ENCODE measurements at places on chromosomes 3 and 15.
A peak's percentile ranks its signal among the peaks of the same experiment; 100 is the strongest.

DNA sequence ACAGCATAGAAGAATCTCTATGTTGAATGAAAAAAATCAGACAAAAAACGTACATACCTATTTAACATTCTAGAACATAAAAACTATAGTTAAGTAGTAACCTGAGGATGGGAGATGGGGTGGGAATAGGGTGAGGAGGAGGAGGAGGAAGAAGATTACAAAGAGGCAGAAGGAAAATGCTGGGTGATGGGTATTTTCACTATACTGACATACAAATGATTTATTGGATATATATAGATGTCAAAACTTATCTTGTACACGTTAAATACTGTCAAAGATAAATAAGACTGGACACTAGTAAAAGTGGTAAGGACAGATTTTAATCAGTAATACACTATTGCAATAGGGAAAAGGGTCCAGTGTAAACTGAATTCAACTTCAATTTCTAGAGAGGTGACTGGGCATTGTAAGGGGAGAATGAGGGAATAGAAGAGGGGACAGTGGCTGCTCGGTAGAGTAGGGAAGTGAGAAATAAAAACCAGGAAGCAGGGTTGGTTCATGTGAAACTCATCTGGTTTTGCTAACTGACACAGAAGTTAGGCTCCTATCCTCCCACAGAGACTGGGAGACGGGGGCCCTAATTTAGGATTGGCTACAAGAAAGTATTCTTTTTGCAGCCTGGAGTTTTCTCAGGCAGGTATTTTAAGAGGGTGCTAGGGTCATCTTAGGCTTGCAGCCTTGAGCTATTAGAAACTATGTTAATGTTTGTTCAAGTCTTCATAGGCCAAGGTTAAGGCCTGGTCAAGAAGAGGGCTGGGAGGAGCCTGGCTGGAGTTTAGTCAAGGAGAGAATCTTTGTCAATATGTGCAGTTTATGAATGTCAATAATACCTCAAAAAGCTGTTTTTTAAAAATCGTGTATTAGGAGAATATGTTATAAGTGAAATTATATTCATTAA is 15.0 kb upstream of the C15orf61 start:
- no peaks in the 10 kb centered on the region for H3K4me1 ChIP-seq
- no peak overlapping the region for H3K27ac ChIP-seq
- H3K27me3 ChIP-seq = no peaks in the 10 kb centered on the region
- no peak for DNase-seq

DNA sequence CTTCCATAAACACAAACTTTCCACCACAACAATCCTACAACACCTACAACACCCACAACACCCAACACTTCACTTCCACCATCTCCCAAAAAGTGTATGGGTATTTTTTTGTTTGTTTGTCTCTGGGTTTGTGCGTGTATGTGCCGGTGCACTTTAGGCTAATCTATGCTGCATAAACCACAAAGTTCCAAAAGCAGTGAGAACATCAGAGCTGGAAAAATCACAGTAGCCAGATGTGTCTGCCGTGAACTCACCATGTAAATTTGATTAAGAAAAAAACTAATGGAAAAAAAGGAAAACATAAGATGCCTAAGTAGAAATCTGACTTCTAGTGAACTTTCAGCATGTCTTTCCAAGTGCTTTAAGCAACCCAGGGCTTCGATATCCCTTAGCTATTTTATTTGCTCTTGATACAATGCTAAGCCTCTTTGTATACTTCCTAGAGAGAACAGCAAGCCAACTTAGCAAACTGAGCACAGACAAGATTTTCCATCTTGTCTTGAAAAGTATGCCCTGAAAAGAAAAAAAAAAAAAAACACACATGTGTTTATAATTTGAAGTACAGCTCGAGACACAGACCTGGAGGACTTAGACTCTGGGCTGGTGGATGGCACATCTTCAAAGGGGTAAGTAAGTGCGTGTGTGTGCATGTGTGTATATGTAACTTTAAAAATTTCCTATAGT is 91.4 kb downstream of the WWTR1 start:
- no peaks in the 10 kb centered on the region for H3K36me3 ChIP-seq
- H3K4me3 ChIP-seq = no peak overlapping the region
- DNase-seq = no peak
- H3K4me1 ChIP-seq = no peaks in the 10 kb centered on the region
- no peak overlapping the region for H3K27ac ChIP-seq
- H3K27me3 ChIP-seq = no peaks in the 10 kb centered on the region

- no peaks in the 10 kb centered on the region for H3K27me3 ChIP-seq
- no peaks in the 10 kb centered on the region for H3K4me1 ChIP-seq
- H3K36me3 ChIP-seq = no peaks in the 10 kb centered on the region
- no peak overlapping the region for H3K27ac ChIP-seq
These were observed 514.9 kb upstream of the PROK2 start for GRCh38 chr3:72299823-72300222.

GRCh38 chr15:92579931-92580470 is 75.6 kb downstream of the FAM174B start:
- DNase-seq = no peak
- H3K4me1 ChIP-seq = no peaks in the 10 kb centered on the region
- no peak overlapping the region for H3K4me3 ChIP-seq
- no peaks in the 10 kb centered on the region for H3K36me3 ChIP-seq

DNA sequence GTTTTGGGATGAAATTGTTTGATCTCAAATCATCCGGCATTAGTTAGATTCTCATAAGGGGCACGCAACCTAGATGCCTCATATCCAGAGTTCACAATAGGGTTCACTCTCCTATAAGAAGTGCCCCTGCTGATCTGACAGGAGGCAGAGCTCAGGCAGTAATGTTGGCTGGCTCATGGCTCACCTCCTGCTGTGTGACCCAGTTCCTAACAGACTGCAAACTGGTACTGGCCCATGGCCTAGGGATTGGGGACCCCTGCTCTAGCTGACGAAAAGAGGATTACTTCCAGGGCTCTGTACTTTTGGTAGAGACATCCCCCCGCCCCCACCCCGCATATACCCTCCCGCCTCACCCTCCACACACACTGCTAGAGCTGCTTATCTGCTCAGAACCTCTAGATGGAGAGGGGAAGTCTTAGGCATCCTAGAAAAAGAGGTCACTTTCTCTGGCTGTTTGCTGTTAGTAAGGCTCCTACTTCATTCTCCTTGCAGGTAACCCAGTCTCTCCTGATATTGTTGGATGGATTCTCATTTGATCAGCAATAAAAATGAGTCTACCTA is 923.1 kb downstream of the CADM2 start:
- H3K4me3 ChIP-seq = no peak overlapping the region
- H3K4me1 ChIP-seq = no peaks in the 10 kb centered on the region
- H3K36me3 ChIP-seq = no peaks in the 10 kb centered on the region
- no peak overlapping the region for H3K27ac ChIP-seq
- DNase-seq = no peak
- H3K27me3 ChIP-seq = no peaks in the 10 kb centered on the region

- H3K4me3 ChIP-seq = no peak overlapping the region
- H3K4me1 ChIP-seq = no peaks in the 10 kb centered on the region
- no peak overlapping the region for H3K27ac ChIP-seq
These were observed 377.1 kb upstream of the TPM1 start for GRCh38 chr15:62665449-62665848.

- H3K4me1 ChIP-seq = no peaks in the 10 kb centered on the region
- no peak overlapping the region for H3K27ac ChIP-seq
- no peaks in the 10 kb centered on the region for H3K36me3 ChIP-seq
- H3K27me3 ChIP-seq = no peaks in the 10 kb centered on the region
- DNase-seq = no peak
These were observed 65.4 kb downstream of the SERP1 start for GRCh38 chr3:150480877-150481276.

- no peaks in the 10 kb centered on the region for H3K4me1 ChIP-seq
- H3K27me3 ChIP-seq = no peaks in the 10 kb centered on the region
- no peak overlapping the region for H3K27ac ChIP-seq
- no peak overlapping the region for H3K4me3 ChIP-seq
- no peak for DNase-seq
These were observed 280.3 kb upstream of the MME start for GRCh38 chr3:154799800-154800199.

GRCh38 chr3:30292192-30292893 is 314.1 kb upstream of the TGFBR2 start:
- no peaks in the 10 kb centered on the region for H3K27me3 ChIP-seq
- H3K4me1 ChIP-seq = peaks cover 9% of the 10 kb centered on the region
- no peak overlapping the region for H3K27ac ChIP-seq
- no peak overlapping the region for H3K4me3 ChIP-seq
- no peak for DNase-seq

DNA sequence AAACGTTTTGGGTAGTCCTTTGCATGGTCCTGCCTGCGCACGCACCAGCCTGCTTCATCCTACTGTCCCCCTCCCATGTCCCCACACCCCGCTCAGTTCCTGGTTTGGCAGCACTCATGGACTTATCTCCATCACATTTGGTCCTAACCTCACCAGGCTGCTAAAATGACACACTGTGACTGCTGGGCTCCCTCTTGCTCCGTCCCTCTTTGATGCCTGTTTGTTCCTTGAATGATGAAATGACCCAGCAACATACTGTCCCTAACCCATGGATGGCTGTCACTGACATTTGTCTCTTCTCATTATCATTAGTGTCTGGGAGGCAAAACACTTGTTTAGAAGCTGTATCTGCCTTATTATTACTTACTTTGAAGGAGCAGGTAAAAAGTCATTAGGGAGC is 80.5 kb downstream of the CHDH start:
- peaks cover 10% of the 10 kb centered on the region for H3K4me1 ChIP-seq
- no peaks in the 10 kb centered on the region for H3K27me3 ChIP-seq
- no peak overlapping the region for H3K27ac ChIP-seq
- no peak for DNase-seq
- H3K36me3 ChIP-seq = no peaks in the 10 kb centered on the region

DNA sequence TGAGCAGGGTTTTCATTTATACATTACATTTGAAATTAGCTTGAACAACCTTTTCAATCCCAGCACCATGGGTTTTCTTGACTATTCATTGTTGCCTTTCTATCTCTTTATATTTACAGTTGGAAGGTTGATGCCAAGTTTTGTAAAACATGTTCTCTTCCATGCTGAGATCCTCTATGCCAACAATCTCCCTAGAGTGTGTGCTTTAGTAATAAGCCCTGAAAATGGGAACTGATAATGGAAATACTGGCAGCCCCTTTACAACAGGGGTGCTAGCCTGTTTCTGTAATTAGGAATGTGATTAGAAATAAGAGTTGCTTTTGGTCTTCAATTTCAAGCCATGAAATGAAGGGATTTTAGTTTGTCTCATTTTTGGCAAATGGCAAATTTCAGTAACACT is 239.9 kb upstream of the NAALADL2 start:
- no peak for DNase-seq
- no peaks in the 10 kb centered on the region for H3K4me1 ChIP-seq
- H3K27me3 ChIP-seq = no peaks in the 10 kb centered on the region
- no peak overlapping the region for H3K27ac ChIP-seq
- no peaks in the 10 kb centered on the region for H3K36me3 ChIP-seq
- H3K4me3 ChIP-seq = no peak overlapping the region

- no peaks in the 10 kb centered on the region for H3K36me3 ChIP-seq
- DNase-seq = no peak
- H3K4me1 ChIP-seq = peaks cover 17% of the 10 kb centered on the region
- no peak overlapping the region for H3K4me3 ChIP-seq
- H3K27ac ChIP-seq = no peak overlapping the region
These were observed 72.1 kb downstream of the TLE3 start for GRCh38 chr15:70025413-70026296.

DNA sequence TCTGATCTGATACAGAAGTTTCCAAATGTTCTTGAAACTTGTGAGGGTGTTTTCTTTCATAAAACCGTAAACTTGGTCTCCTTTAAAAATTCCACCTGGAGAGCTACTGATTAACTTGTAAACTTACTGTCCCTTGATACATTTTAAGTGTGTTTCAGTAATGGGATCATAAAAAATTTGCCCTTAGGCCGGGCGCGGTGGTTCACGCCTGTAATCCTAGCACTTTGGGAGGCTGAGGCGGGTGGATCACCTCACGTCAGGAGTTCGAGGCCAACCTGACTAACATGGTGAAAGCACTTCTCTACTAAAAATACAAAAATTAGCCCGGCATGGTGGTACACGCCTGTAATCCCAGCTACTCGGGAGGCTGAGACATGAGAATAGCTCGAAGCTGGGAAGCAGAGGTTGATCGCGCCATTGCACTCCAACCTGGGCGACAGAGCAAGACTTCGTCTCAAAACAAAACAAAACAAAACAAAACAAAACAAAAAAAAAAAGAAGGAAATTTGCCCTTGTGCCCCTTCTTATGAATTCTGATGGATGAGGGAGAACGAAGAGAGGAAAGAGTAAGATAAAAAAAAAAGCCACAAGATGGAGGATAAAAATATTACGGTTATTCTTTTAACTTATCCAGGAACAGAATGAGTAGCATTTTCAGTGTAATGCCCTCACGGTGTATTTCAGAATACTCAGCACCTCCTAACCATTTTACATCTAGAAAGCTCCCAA is 32.1 kb upstream of the AP4E1 start:
- H3K4me1 ChIP-seq = peaks cover 12% of the 10 kb centered on the region
- H3K27ac ChIP-seq = no peak overlapping the region
- H3K27me3 ChIP-seq = no peaks in the 10 kb centered on the region
- no peak for DNase-seq

- H3K4me3 ChIP-seq = no peak overlapping the region
- H3K27ac ChIP-seq = no peak overlapping the region
- DNase-seq = no peak
- H3K36me3 ChIP-seq = no peaks in the 10 kb centered on the region
- peaks cover 8% of the 10 kb centered on the region for H3K4me1 ChIP-seq
These were observed 30.2 kb upstream of the TLE3 start for GRCh38 chr15:70127770-70128413.

DNA sequence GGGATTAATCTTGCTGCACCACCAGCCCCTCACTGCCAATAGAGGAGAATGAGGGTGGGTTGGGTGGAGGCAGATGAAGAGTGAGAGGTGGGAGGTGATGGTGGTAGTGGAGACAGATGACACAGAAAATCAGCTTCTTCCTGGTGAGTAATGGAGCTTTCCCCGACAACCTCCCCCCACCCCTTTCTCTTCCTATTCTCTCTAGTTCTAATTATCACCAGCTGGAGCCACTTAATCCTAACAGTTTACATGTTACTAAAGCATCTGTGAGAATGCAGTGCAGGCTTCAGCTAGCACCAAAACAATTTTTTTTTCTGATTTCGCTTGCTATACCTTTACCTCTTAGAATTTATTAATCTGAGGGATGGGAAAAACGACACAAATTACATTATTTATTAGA is 116.1 kb upstream of the DNAJC19 start:
- no peak overlapping the region for H3K4me3 ChIP-seq
- no peak for DNase-seq
- H3K27me3 ChIP-seq = no peaks in the 10 kb centered on the region
- no peaks in the 10 kb centered on the region for H3K36me3 ChIP-seq
- no peaks in the 10 kb centered on the region for H3K4me1 ChIP-seq

GRCh38 chr15:92079047-92079446 is 225.5 kb downstream of the SLCO3A1 start:
- no peaks in the 10 kb centered on the region for H3K4me1 ChIP-seq
- H3K36me3 ChIP-seq = no peaks in the 10 kb centered on the region
- no peaks in the 10 kb centered on the region for H3K27me3 ChIP-seq
- no peak for DNase-seq
- no peak overlapping the region for H3K4me3 ChIP-seq

GRCh38 chr3:170643831-170644230 is 58.0 kb upstream of the SLC7A14 start:
- no peaks in the 10 kb centered on the region for H3K27me3 ChIP-seq
- H3K27ac ChIP-seq = no peak overlapping the region
- no peaks in the 10 kb centered on the region for H3K36me3 ChIP-seq
- DNase-seq = no peak
- no peak overlapping the region for H3K4me3 ChIP-seq

- DNase-seq = no peak
- H3K27me3 ChIP-seq = no peaks in the 10 kb centered on the region
- no peak overlapping the region for H3K4me3 ChIP-seq
- peaks cover 93% of the 10 kb centered on the region for H3K4me1 ChIP-seq
- H3K27ac ChIP-seq = peak overlapping the region; percentile 88
- H3K36me3 ChIP-seq = no peaks in the 10 kb centered on the region
These were observed 145.9 kb downstream of the DNAJB8 start for GRCh38 chr3:128320551-128321340.
